T-helper 2 cell (primary cell): ENCODE measurements at places on chromosomes 16 and 17.

- DNase-seq: no peak
Observed at GRCh38 chr17:5869041-5869745, 201.0 kb upstream of the WSCD1 start.

DNA sequence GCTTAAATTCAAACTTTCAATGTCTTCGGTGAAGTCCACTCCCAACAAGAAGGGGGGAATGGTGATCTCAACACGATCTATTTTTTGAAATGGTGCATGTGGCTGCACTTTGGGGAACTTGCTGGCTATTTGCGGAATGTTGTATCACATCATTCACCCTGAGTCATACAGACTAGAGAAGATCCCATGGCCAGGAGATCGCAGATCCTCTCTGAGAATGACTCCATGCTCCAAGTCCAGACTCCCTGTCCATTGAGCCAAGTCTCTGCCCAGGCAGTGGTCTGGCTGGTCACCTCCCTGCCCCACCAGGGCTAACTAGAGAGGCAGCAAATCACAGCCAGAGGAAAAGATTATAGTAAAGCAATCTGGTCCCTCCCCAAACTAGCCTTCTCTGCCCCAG lies 120.6 kb downstream of the XYLT1 start:
- DNase-seq: no peak

- DNase-seq: no peak
Observed at GRCh38 chr17:36839256-36839655, 98.0 kb upstream of the LHX1 start.

GRCh38 chr17:51673070-51673469 lies 412.7 kb downstream of the UTP18 start:
- DNase-seq: no peak

DNA sequence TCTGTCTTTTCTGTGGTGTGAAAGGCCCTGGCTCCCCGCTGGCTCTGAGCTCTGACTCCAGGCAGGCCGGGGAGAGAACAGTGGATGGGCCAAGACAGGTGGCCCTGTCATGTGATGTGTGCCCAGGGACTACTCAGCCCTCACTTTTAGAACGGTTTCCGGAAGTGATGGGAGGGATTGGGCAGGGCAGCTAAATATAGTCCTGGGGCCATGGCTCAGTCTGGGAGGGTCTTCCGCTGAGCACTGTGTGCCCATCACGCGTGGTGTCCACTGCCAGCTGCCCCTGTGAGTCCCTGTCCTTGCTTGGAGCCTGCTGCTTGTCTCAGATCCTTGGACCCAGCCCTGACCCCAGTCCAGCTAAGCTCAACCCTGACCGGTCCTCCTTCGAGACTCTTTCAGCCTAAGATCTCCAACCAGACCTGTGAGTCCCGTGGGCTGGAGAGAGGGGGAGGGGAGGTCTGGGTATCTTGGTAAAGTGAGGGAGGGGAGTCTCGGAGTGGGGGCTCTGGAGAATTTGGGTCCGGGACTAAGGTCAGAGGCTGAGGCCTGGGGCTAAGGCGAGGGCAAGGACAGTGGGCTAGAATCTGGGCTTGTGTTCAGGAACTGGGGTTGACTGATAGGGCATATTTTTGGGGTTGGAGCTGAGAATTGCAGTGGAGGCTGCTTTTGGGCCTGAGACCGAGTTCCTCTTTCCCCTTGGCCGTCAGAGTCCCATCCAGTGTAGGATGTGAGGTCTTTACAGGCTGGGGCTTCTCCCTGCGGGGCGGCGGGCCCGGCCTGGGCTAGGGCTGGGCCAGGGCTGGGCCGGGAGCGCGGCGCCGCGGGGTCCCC lies at the start of gene TRIM72:
TRIM72 (plus strand) TSS at position 243 of the 831 bp plus-strand sequence. CDS start 620 bp downstream, outside the sequence.
- no peak for DNase-seq

- no peak for DNase-seq
Observed at GRCh38 chr17:12619459-12620199, 46.1 kb upstream of the MYOCD start.

GRCh38 chr17:79777120-79777893 lies 641 bp upstream of the CBX2 start:
- no peak for DNase-seq

DNA sequence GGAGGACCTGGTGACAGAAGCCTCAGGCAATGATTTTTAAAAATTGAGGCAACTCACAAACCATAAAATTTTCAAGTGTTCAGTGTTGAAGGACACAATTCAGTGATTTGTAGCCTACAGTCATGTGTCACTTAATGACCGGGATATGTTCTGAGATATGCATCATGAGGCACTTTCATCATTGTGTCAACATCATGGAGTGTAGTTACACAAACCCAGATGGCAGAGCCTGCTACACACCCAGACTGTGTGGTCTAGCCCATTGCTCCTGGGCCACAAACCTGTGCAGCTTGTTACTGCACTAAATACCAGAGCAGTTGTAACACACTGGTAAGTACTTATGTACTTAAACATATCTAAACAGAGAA lies 1.6 kb downstream of the PRSS41 start:
- no peak for DNase-seq

- no peak for DNase-seq
Observed at GRCh38 chr17:29905879-29906167, 24.2 kb downstream of the SSH2 start.

GRCh38 chr17:20120836-20121235 lies 111.7 kb downstream of the SPECC1 start:
- no peak for DNase-seq

GRCh38 chr17:53626286-53626685 lies 196.4 kb upstream of the KIF2B start:
- no peak for DNase-seq

DNA sequence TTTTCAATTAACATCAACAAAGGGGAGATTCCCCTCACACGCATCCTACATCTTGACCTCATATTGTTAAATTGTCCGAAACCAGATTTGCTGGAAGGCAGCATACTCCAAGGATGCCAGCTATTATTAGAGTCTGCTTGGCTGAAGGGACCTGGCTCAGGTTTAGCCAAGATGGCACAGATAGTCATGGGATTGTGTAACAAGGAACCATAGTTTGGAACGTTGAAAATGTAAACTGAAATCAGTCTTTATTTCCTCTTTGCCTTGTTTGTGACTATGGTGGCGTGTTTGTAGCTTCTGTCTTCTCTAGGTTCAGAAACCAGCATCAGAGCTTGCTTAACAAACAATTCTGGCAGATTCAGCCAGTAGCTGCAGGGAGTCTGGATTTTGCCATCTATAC lies 5.9 kb downstream of the ARSG start:
- no peak for DNase-seq
